NCI-H748 treated with DMSO at 0.1 percent for 48 hours (cell line): ENCODE measurements at places on chromosomes 5 and 9.

- no peak for DNase-seq
Observed at GRCh38 chr9:91951944-91952520, 2.0 kb upstream of the ROR2 start.

DNA sequence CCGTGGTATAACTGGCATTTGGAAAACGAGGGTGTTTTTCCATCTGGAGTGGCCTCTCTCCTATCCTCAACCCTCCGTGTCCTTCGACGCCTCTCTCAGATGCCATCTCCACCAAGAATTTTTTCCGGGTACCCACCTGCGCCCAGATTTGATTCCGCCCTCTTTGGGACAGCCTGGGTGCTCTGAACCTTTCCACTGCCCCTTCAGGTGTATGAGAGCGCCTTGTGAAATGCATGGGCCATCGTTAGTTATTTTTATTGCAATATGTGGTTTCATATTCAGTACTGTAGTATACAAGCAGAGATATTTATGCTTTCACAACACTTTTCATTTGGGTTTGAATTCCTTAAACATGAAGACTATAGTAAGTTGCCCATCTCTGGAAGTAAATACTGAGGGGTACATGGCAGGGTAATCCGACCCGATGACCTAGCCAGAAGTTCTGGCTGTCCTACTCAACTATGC lies 78.2 kb upstream of the IFNE start:
- no peak for DNase-seq

DNA sequence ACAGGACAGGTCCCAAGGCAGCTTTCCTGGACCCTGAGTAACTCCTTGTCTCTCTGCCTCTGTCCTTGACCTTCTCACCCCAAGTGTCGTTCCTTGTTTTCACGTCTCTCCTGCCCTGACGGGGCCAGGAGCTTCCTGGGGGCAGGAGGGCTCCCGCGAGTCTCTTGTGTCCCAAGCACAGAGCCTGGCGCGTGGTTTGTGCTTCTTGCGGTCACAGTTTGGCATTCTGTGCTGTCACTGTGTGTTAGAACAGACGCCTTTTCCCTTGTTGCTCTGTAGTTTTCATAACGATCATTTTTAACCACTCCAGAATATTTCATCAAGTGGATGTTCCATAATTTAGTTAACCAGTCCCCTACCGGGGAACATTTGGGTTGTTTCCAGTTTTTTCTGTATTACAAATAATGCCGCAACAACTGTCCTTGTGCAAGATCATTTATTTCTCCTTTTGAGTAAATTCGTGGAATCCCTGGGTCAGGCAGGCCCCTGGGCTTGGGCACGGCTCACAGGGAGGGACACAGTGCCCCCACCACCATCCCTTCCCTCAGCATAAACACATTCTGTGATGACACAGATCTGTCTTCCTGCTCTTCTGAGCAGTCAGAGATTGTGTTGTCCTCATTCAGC lies 71.9 kb downstream of the TSPAN17 start:
- DNase-seq: no peak

- DNase-seq: no peak
Observed at GRCh38 chr5:8644377-8644776, 775.4 kb downstream of the MTRR start.

- DNase-seq: no peak
Observed at GRCh38 chr5:150340614-150341255, 16.8 kb upstream of the TCOF1 start.

- DNase-seq: no peak
Observed at GRCh38 chr5:65014769-65015168, 246.0 kb downstream of the CWC27 start.

GRCh38 chr9:134544388-134545214 lies 97.0 kb upstream of the COL5A1 start:
- no peak for DNase-seq
